ENCODE measurements at places on chromosomes 13 and 19.

DNA sequence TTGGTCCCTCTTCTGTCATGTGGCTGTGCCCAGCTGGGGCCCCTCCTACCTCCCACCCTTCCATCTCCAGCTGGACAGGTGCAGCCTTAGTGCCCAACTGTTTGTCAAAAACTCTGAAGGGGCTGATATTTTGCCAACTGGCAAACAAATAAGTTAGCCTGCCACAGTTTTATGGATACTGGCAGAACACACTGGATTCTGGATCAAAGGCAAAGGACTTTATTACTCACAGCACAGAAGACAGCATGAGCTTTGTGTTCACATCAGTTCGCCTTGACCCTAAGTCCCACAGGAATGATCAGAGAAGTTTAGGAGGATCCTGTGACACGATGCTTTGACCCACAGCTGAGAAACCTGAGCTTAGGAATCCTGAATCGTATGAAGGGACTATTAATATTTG lies 16.4 kb downstream of the KLK2 start:
- DNase-seq: no peak

- DNase-seq: no peak
Measured at GRCh38 chr19:51479531-51480331, 1.4 kb downstream of the CEACAM18 start.

DNA sequence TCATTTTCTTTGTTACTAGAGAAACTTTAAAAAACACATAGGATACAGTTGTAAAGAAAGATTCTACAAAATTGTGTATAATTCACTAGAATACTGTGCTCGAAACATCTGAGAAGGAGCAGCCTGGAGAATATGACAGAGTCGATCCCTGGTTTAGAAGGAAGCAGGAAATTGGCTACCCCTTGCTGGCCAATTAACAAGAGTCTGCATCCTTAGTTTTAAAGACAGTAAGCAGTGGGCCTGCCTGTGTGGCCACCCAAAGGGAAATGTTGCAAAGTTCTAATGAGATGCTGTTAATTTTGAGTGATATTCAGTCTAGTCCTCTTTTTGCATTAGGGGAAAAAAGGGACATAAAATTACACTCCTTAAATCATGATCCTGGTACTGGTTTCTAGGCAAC lies 988.6 kb downstream of the PCDH17 start:
- no peak for DNase-seq

DNA sequence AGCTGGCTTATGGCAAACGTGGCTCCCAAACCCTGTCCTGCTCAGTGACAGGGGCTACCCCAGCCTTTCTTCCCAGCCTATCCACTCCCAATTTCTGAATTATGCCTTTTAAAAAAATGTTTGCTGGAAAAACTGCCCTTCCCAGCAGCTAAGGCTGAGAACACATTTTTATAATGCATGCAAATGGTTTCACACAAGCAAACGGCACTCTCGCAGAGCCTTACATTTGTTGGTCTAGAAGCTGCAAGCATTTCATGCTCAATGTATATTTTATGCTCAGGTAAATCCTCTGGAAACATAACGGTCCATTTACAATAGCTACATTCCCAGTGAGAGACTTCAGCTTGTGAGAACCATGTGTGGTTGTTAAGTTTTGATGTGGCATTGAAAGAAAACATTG lies 61.4 kb downstream of the SLC7A1 start:
- no peak for DNase-seq

DNA sequence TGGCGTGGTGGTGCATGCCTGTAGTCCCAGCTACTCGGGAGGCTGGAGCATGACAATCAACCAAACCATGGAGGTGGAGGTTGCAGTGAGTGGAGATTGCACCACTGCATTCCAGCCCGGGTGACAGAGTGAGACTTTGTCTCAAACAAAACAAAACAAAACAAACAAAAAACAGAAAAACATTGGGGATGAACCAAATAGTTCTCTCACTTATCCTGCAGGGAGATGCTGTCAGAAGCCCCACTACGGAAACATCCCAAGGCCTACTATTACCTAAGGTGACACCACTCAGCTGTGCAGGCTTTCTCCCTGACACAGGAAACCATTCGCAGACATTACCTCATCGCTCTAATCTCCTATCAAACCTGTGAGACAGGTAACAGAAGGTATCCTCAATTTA lies 113.5 kb downstream of the FOXO1 start:
- no peak for DNase-seq

- no peak for DNase-seq
Measured at GRCh38 chr13:31394506-31394905, 194.7 kb downstream of the B3GLCT start.
